Suppressor macrophage treated with lipopolysaccharide for 1 hour (primary cell): ENCODE measurements at places on chromosomes 16 and 17.

DNA sequence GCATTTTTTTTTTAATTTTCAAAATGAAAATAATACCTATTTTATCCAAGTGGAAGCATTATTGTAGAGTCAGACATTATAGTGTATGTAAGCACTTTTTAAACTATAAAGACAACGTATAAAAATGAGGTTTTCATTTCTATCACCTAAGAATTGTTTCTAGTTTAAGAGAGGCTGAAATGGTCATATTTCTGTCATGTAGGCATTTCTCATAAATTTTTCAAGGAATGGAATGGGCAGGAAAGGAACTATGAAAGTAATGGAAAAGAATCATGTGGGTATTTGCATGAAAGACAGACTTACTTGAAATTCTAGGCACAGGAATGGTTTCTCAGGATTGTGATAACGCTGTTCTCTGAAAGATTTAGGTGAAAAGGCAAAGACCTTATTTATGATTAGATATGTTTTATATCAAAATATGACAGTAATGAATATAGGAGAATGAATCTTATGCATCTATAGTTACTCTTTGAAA, 67.4 kb downstream of the PPM1E start:
- DNase-seq, result no peak

GRCh38 chr16:2350500-2350899, 10.0 kb upstream of the ABCA3 start:
- no peak for DNase-seq

DNA sequence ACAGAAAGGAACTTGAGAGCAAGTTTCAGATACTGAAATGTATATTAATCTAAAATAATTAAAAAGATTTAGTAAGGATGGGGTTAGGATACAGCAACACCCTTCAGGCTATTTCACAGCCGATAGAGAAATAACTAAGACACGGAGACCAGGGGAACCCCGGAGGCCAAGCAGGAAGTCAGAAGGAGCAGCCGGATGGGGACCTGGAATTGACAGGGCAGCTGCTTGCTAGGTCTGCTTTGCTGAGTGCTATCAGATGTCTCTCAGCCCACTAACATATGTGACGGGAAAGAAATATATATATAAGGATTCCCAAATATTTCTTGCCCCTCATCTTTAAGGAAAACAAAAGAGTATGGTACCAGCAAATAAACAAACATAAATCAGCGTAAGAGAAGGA, 154.1 kb upstream of the CDH5 start:
- DNase-seq, result peak; percentile 48

DNA sequence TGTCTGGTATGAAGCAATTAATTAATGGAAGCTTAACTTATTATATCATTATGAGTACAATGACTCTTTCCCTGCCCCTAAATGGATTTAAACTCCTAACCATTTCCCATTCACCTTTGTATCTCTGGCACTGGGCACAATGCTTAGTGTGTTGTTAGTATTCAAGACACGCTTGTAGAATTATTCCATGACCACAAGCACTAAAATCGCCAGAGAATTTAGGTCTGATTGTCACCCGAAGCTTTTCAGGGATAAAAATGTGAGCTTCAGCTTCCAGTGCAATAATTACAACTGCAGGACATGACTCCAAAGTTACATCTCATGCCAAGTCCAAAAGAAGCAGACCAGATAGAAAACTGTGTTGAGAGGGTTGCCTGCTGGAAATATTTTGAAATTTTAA, 101.6 kb downstream of the CDH8 start:
- DNase-seq, result no peak

- DNase-seq, result no peak
Measured at GRCh38 chr17:44589316-44590071, 32.2 kb downstream of the FZD2 start.

DNA sequence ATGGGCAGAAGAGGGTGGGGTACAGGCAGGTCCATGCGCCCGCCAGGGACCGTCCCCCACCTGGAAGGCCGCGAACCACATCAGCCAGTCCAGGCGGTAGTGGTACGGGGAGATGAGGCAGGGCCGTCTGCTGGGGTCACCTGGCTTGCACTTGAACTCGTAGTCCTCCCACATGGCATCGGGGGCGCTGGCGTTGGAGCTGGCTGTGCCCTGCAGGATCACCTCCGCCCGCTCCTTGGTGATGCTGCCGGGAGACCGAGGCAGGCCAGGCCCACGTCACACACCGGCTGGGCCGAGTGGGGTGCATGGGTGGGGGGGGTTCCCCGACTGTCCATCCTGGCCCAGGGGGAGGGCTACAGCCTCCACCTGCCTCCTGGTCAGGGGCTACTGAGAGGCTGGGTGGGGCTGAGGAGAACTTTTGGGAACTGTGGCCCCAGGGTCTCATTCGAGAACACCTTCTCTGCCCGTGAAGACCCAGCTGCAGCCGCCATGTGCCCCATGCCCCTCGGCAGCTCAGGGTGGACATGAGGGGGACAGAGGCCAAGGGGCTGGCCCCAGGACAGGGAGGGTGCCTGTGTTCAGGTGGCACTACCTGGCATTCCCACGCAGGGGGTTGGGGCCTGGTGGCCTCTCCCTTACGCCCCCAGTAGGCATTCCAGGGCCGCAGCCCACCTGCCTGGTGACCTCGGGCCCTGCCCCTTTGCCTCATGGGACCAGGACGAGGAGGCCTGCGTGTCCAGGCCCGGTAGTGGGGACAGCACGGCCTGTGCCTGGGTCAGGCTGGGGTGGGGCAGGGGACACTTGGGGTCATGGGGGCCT, 69.5 kb upstream of the GNG13 start:
- no peak for DNase-seq

DNA sequence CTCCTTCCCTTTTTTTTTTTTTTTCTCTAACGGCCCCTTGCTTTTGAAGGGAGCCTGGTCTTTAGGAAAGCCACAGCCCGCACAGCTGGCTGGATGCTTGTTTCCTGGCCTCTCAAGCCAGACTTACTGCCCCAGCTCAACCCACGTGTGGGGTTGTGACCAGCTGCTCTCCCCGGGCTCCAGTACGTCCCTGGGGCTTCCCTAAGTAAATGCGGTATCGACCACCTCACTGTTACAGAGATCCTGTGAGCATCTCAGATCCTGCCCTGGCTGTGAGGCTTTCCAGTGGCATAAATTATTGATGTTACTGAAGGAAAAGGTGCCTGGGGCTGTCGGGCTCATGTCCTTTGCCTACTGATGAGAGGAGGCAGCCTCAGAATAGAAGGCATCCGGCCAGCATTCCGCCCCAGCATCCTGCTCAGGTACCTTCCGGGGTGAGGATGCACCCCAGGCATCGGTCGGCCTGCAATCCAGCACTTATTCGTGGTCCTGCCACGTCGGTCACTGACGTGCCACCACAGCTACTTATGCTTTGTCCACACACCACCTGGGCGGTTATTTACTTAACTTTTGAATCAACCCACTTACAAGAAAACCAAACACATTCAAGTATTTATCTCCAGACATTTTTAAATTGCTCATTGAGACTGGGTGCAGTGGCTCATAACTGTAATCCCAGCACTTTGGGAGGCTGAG, 9.6 kb downstream of the GPRC5B start:
- DNase-seq, result no peak

GRCh38 chr16:30028438-30029076, 2.5 kb downstream of the TLCD3B start:
- DNase-seq, result no peak

DNA sequence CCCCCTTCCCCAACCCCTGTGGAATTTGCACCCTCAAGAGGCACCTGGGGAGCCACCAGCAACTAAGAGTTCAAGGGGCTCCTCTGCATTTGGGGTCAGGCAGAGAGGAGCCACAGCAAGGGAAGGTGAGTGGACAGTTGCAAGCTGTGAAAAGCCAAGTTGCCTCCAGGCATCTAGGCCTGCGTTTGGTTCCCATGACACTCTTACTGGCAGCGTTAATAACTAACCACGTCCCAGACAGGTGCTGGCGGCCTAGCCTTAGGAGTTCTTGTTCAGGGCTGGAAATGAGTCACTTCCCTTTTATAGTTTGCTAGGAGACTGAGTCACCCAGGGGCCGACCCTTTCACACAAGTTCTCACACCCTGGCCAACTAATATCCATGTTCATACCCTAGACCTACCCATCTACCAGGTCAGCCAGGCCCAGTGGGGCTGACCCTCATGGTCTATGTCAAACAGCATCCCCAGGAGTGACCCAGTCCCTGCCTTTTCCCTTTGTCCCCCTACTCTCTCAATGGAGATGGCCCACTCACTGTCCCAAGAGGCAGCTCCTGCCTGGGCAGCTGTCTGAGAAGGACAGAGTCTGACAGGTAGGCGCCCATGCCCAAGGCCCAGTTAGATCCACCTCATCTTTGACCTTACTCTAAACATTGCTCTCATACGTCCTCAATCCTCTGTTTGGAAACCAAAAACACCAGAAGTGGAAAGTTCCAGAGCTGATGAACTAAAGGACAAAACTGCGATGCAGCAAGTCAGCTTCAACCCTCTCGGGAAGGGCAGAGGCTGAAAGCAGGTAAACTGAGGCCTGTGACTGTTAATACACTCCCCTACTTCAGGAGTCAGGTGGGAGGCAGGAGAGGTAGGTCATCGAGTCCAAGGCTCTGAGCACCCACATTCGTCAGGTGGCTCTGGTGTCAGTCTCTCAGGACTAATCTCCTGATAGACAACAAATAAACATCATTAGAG, 300.6 kb downstream of the SOX9 start:
- peak; percentile 6 for DNase-seq

DNA sequence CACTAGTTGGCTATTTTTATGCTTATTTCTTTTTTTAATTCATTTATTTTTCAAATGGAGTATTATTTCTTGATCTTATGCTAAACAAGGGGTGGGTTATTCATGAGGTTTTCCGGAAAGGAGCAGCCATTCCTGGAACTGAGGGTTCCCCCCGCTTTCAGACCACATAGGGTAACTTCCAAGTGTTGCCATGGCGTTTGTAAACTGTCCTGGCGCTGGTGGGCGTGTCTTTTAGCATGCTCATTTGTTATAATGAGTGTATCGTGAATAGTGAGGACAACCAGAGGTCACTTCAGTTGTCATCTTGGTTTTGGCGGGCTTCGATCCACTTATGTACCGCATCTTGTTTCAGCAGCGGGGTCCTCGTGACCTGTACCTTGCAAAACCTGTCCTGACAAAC, 29.6 kb upstream of the ASGR2 start:
- no peak for DNase-seq

- DNase-seq, result no peak
Measured at GRCh38 chr17:57913575-57914272, 41.5 kb downstream of the CUEDC1 start.
